ENCODE measurements at places on chromosomes 3 and 15. TPM values are rescaled to one million over a fixed set of nuclear protein-coding genes. Genes with fewer than 3 reads are reported as not detected.

SPPL2A gene
- total RNA-seq: 154 TPM

RPL14 gene
- 1,134 TPM for total RNA-seq

KLHL40 gene
- total RNA-seq: not detected

GOLGA6B gene
- total RNA-seq: not detected

C3orf70 gene
- 0.10 TPM for total RNA-seq

TM4SF1 gene
- total RNA-seq: 1,063 TPM

CPLX3 gene
- total RNA-seq: not detected

ZNF80 gene
- total RNA-seq: not detected

TMEM207 gene
- not detected for total RNA-seq

FOXB1 gene
- 0.64 TPM for total RNA-seq

LIPC gene
- total RNA-seq: not detected

GRM7 gene
- not detected for total RNA-seq

OR5AC2 gene
- total RNA-seq: not detected

SPINK8 gene
- not detected for total RNA-seq

IL5RA gene
- total RNA-seq: not detected

FANCD2OS gene
- total RNA-seq: not detected

P2RY13 gene
- total RNA-seq: not detected

VWA5B2 gene
- 0.28 TPM for total RNA-seq

CISH gene
- total RNA-seq: 0.57 TPM

SUSD5 gene
- 16.3 TPM for total RNA-seq

SAMD7 gene
- not detected for total RNA-seq

EFHB gene
- 0.46 TPM for total RNA-seq

LRRIQ4 gene
- not detected for total RNA-seq

CRTC3 gene
- total RNA-seq: 45.0 TPM

CACNA2D2 gene
- 0.59 TPM for total RNA-seq

ZBED2 gene
- 0.10 TPM for total RNA-seq

SEMA5B gene
- 1.2 TPM for total RNA-seq

C15orf62 gene
- total RNA-seq: 0.33 TPM

ALPK3 gene
- total RNA-seq: 1.0 TPM

UBXN7 gene
- total RNA-seq: 61.7 TPM

COLQ gene
- total RNA-seq: 0.64 TPM

FEZF2 gene
- total RNA-seq: not detected

TPRG1 gene
- not detected for total RNA-seq

HRG gene
- total RNA-seq: not detected

PPM1L gene
- 23.8 TPM for total RNA-seq

DLL4 gene
- 0.31 TPM for total RNA-seq

MYO5C gene
- 28.2 TPM for total RNA-seq

TM2D3 gene
- total RNA-seq: 53.4 TPM

INKA1 gene
- 2.2 TPM for total RNA-seq

SLC30A4 gene
- 9.3 TPM for total RNA-seq

ERICH6 gene
- 0.28 TPM for total RNA-seq

DUOX1 gene
- 0.31 TPM for total RNA-seq

IL20RB gene
- total RNA-seq: 1.7 TPM

DVL3 gene
- 97.2 TPM for total RNA-seq

A4GNT gene
- not detected for total RNA-seq

ADAMTSL3 gene
- not detected for total RNA-seq

APPL1 gene
- 36.3 TPM for total RNA-seq

ASTE1 gene
- 7.4 TPM for total RNA-seq

ITGA11 gene
- total RNA-seq: 0.28 TPM
